ENCODE measurements at places on chromosomes 6 and 20.

DNA sequence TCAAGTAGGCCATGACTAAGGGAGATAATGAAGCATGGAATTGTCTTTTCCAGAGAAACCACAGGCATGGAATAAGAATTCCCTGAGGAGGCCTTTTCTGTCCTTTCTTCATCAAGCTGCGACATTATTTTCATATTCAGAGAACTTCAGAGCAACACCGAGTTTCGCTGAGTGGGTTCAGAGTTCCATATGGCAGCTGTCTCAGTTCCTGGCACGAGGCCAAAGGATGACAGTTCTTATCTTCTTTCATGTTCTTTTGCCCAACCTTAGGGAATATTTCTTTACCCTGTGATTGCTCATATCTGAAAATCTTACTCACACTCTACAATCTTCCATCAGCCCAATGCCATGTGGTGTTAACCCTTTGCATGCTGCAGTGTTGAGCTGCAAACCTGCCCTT lies 135.3 kb upstream of the BMP2 start:
- no peak for DNase-seq

DNA sequence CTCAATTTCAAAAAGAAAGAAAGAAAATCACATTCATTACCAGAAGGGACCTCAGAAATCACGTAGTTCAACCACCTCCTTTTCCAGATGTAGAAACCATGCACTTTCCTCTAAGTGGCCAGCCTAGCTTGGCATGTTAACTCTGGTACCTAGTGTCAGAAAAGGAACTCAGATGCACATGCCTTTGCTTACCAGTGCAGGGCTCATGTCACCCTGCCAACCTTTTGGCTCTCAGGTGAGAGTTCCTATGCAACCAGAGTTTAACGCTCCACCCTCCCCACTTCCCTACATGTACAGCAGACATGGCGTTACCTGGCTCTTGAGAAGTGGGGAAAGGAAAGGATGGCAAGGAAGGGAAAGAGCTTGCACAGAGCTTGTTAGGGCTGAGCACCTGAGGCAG lies 16.3 kb upstream of the IL17F start:
- no peak for DNase-seq

- no peak for DNase-seq
Observed at GRCh38 chr6:56046576-56046975, 171.2 kb upstream of the BMP5 start.

DNA sequence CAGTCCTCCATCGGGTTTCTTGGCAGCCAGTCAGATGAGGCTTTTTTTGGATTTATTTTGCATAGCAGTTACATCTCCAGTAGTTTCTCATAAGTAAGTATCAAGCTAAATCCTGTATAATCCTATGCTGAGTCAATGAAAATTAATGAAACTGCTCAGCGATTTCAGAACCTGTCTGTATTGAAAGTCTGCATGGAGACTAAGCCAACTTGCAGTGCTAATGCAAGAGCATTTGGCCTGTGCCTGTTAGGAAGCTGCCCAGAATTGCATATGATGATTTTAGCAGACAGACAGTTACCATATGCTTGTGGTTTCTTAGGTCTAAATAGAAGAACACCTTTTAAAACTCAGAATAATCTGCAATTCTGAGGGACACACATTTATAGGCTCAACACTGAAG lies 25.2 kb upstream of the LRRN4 start:
- no peak for DNase-seq

DNA sequence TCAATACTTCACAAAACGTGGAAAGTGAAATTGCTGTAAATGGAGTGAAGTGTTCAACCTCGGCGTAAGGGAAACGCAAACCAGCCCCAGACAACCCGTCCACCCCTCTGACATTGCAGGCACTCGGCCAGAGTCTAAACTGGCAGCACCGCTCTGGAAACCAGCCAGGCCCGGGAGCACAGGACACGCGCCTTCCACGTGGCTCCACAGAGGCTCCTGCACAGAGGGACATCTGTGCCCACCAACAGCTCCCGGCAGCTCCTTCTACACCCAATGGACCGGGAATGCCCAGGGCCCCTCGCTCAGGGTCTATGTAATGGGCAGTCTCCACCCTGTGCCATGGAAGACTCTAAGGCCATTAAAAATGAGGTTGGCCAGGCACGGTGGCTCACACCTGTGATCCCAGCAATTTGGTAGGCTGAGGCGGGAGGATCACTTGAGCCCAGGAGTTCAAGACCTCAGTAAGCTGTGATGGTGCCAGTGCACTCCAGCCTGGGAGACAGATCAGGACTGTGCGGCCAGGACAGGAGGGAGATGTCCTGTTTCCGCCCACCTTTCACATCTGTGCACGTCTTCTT lies 3.4 kb upstream of the HELZ2 start:
- no peak for DNase-seq

DNA sequence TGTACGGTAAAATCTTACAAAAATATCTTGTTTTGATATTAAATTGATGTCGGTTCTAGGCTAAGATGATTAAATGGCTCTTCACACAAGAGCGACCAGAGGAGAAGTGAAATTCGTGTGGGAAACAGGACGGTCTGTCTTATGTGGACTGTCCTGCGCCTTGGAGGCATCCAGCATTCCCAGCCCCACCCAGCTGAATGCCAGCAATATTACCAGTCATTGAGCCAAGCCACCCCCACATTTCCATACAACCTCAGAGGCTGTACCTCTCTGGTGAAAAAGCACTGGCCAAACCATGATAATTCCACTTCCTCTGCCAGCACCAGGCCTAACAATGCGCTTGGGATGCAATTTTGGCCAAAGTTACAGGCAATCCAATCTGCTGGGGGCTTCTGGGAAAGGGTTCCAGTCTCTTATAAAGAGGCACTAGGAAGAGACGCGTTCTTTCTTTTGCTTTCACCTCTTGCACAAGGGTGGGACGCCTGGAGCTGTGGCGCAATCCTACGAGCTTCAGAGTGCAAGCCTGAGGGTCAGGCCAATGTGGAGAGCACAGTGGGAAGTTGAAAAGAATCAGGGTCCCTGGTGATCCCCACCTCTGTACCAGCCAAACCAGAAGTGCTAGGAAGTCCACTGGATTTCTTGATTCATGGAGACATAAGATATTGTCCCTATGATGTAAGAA lies 213.1 kb downstream of the PREX1 start:
- no peak for DNase-seq

- no peak for DNase-seq
Observed at GRCh38 chr20:57396984-57397692, 5.9 kb downstream of the RBM38 start.

DNA sequence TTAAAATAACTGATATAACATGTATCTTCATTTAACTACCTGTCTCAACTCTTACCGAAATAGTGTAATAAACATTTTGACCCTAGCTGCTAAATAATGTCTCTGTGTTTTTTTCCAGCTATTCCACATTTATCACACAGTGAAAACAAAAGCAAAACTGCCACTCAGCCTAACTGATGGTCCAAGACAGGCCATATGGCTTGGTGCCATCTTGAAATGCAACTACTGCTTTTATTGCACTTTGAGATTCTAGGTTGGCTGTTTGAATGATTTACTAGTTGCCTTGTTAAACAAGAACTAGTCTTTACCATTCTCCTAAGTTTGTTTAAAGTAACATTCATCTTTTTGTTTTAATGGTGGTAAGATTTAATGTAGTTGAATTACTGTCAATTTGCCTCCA lies 739.8 kb downstream of the TFAP2A start:
- no peak for DNase-seq

GRCh38 chr6:187210-187861 lies 105.0 kb upstream of the DUSP22 start:
- no peak for DNase-seq

GRCh38 chr20:60664106-60664505 lies 588.0 kb upstream of the CDH4 start:
- no peak for DNase-seq

DNA sequence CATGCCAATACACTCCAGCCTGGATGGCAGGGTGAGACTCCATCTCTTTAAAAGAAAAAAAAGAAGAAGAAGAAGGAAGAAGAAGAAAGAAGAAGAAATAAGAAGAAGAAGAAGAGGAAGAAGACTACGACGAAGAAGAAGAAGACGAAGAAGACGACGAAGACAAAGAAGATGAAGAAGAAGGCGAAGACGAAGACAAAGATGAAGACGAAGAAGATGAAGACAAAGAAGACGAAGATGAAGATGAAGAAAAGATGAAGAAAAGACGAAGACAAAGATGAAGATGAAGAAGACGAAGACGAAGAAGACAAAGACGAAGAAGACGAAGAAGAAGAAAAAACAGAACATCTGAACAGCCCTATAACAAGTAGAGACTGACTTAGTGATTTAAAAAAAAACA lies 33.0 kb downstream of the TRPC4AP start:
- no peak for DNase-seq

DNA sequence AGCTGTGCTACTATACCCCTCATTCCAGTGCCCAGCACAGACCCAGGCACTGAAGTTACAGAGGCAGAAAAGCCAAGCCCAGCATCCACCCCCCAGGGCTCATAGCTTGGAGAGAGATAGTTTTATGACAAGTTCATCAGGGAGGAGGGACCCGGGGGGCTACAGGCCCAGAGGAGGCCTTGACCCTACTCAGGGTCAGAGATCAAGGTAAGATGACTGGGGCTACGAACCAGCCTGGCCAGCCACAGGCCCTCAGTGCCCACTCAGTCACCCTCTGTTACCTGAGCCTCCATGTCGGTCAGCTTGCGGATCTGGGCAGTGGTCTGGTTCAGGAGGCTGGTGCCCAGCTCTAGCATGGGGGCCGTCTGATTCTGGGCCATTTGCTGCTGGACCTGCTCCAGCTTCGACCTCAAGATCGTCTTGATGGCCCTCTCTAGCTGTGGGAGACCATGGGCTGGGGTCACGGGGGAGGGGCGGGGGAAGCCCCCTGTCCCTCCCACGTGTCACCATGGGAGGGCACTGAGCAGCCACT lies 26.1 kb downstream of the ANGPT4 start:
- DNase-seq, result no peak

GRCh38 chr6:7446619-7447325 lies 57.2 kb downstream of the RIOK1 start:
- no peak for DNase-seq

DNA sequence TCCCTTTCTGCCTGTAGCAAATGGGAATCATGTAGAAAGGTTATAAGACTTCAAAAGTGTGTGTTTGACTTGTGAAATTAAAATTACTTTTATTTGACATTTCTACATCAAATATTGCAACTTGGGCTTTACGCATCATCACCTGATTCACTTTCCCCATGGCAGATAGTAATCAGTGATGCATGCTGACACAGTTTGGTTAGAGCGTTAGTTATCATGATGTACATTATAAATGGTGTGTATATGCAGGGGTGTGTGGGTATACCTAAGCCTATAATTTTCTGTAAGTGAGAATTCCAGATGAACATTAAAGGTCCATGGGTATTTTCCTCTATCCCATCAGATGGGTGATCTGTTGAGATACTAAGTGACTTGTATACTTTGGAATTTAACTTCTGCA lies 141.5 kb downstream of the KLHL32 start:
- DNase-seq, result no peak

GRCh38 chr6:26249957-26250697 lies 114.9 kb upstream of the BTN3A2 start:
- no peak for DNase-seq
